ENCODE measurements at places on chromosomes 12 and 14.

DNA sequence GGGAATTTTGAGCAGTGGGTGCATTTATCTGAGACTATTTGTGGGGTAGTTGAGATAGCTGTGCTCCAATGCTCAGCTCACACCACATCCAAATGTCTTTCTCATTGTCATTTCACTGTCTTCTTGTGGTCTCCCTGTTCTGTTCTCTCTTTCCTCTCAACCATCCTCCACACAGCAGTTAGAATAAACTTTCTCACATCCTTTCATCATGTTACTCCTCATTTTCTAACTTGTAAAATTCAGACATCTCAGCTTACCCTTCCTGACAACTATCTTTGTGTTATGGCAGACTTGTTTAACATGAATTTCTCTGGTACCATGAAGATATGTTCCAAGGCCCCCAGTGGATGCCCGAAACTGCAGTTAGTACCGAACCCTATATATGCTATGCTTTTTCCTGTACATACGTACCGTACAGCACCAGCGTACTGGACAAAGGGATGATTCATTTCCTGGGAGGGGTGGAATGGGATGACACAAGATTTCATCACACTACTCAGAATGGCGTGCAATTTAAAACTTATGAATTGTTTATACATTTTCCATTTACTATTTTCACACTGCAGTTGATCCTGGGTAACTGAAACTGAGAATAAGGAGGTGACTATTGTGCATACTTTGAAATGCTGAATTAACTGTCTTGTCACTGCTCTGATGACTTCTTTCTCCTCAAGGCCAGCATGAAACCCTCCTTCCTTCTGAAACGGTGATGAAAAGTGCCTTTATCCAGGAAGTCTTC is 177.1 kb upstream of the SLC38A2 start:
- peak; percentile 87 for ATAC-seq

DNA sequence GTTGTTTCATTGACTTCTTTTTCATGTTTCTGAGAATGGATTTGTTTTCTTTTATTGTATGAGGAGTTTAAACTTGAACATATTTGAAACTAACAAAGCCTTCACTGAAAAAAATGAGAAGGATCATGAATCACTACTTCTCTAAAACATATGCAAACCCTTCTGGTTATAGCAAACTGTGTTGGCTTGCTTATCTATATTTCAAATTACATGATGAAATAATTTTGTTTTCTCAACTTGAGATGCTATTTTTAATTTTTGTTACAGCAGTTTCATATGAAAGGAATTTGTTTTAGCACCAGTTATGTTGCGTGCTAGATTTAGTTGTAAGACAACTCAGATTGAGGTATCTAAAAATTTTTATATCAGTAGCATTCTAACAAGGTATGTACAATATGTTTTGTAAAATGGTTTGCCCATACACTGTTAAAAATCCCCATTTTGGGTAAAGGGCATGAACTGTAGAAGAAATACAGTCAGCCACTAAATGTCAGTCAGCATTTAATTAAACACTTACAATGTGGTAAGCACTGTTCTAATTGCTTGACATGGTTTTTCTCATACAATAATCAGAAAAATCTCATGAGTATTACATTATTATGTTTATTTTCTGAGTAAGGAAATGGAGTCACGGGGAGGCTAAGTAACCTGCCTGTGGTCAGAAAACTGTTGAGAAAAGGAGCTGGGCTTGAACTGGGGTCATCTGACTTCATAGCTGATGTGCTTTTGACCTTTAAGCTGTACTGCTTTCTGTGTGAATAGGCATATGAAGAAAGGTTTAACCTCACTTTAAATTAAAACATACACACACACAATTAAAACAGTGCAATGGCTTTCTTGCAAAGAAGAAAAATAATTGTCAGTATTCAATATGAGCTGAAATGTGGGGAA is 105.7 kb downstream of the PLEKHA5 start:
- no peak for ATAC-seq

- ATAC-seq, result peak; percentile 22
Measured at GRCh38 chr14:103499709-103500108, 22.9 kb downstream of the CKB start.

DNA sequence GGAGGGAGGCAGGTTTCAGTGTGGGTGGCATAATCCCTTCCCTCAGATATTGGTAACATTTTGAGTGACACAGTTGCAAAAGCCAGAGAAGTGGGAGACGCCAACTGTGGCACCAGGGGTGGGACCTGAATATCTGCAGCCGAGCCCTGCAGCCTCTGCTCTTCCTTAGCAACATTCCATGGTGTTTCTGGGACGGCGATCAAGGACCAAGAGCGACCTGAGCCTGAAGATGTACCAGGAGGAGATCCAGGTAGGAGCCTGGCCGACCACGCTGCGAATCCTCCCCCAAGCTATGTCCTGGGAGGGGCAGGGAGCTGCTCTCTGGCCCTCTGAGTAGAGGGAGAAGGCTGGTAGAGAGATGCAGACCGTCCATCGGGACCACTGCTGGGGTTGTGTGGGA is 41.8 kb downstream of the SLC8B1 start:
- no peak for ATAC-seq

DNA sequence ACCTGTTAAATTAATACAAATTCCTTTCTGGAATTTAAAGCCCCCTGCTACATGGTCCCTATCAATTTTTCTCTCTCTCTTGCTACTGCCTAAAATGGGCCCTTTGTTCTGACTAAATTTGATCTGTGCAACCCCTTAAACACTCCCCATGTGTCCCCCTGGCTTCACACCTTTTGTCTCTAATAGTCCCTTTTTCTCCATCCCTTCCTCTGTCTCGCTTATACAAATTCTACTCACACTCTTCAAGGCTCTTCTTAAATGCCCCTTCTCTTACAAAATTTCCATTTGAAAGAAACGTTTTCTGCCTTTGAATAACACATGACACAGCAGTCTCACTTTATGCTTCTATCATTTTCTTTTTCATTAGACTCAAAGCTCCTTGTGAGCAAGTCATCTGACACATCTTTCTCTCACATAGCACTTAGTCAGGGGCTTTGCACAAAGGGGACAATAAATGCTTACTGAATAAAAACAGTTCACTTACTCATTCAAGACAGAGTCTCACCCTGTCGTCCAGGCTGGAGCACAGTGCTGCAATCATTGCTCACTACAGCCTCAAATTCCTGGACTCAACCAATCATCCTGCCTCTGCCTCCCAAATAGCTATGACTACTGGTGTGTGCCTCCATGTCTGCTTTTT is 41.5 kb upstream of the NR2C1 start:
- peak; percentile 41 for ATAC-seq

DNA sequence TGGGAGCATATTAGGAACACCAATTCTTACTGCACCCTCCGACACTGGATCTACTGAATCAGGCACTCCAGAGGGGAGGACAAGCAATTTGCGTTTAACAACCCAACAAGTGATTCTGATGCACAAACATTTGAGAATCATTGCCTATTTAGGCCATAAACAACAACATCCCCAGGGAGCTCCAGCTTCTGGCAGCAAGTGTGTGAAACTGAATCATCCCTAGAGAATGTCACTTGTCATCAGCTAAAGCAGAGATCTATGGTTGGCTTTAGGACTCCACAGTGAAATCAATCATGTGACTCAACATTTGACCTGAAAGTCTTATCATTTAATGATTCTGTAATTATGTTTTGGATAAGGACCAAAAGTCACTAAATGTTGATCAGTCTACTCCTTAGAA is 505.0 kb upstream of the FLRT2 start:
- ATAC-seq, result no peak
